Right lobe of liver (tissue), 6 donors: ENCODE measurements at places on chromosomes 4 and X. TPM values are rescaled to one million over a fixed set of nuclear protein-coding genes. Genes with fewer than 3 reads are reported as not detected.

MAGEA9B gene
- not detected for total RNA-seq

TDO2 gene
- 565 TPM for total RNA-seq

SHROOM3 gene
- 35.6 TPM for total RNA-seq

PDS5A gene
- total RNA-seq, result 33.6 TPM

MAGEA2B gene
- not detected for total RNA-seq

IL9R gene
- not detected for total RNA-seq
